ENCODE measurements at places on chromosomes 12 and 14.

- DNase-seq, result no peak
These were observed 3.3 kb upstream of the NAA25 start for GRCh38 chr12:112111931-112112330.

DNA sequence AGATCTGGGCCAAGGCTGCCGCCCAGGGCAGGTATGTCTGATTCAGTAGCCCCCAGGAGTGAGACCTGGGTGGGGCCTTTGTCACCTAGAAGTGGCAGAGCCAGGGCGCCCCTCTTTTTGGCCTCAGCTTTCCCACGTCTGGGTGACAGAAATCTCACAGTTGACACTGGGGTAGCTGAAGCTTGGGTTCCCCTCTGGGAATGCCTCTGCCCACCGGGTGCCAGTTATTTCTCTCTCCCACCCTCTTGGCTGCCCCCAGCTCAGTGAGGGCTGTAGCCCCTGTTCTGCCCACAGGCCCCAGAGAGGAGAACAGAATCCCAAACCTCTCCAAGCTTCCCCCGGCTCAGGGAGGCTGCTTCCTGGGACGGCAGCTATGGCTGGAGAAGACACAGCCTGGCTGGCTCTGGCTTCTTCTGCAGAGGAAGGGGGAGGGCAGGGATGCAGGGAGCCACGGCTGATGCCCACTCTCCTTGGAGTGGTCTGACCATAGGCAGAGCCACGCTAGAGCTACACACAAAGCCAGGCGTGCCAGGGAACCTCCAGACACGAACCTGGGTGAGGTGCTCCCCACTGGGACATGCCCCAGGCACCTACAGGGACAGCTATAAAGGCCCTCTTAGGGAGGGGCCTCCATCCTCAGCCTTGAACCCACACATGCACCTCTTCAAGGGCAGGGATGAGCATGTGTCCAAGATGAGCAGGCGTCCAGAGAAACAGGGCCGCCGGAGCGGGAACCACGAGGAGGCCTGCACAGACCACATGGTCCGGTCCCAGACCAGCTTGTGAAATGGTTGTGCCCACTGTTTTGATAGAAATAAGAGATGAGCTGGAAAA, 51.7 kb downstream of the BEGAIN start:
- no peak for DNase-seq

DNA sequence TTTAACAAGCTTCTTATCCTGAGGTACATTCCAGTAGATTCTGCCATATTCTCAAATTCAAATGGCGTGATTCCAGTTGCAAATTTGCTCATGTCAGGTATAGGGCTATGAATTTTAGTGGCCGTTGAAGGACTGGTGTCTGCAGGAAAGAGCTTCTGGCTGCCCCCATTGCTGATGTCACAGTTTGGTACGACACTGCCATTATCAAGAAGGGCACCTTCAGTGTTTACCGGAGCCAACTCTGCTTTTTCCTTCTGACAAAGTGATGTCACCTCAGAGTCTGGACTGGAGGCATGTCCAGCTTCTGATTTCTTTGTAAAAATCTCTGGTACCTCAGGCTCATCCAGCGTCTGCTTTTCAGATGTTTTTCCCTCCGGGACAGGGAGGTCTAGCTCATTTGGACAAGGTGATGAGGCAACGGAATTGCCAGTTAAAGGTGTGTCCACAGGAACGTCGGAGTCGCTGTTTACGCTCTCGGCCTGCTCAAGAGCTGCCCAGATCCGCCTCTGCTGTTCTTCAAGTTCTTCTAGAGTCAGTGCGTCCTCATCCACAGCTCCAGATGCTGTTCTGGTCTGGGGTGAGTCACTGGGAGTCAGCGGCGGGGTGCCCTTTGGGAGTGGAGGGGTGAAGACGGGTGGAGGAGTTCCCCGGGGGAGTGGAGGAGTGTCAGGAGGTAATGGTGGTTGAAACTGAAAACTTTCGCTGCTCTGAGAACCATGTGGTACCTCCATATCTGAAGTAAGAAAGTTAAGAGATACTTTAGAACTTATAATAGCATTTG, 27.0 kb downstream of the ZCCHC8 start:
- DNase-seq, result peak; percentile 64

- no peak for DNase-seq
These were observed 199.3 kb downstream of the ALG10B start for GRCh38 chr12:38515912-38516311.

DNA sequence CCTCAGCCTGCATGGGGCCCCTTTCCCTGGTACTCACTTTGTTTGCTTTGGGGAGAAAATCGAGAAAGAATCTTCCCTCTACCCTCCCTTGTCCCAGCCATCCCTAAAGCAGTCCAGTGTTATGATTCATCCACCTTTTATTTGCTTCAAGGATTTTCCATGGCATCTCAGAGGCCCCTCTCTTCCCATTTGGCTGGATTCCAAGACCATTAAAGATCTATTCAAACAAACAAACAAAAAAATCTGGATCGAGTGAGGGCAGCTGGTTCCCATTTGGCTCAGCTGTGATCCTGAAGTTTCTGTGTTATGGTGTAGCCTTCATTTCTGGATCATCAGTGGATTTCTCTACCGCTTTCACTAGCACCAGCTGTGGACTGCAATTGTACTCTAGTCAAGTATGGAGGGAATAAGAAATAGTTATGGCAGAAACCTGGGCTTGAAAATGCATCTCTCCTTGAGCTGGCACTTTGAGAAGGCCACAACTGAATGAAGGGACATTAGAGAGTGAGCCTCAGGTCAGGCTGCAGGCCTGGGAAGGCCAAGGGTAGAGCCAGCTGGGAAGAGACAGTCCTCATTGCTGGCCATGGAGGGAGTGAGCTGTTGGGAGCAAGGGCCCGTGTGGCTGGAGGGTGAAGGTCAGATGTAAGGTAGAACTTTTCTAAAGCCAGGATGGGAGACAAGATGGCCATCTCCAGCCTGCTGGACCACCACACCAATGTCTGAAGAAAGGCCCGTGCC, 13.7 kb downstream of the KRT71 start:
- DNase-seq, result peak; percentile 85

DNA sequence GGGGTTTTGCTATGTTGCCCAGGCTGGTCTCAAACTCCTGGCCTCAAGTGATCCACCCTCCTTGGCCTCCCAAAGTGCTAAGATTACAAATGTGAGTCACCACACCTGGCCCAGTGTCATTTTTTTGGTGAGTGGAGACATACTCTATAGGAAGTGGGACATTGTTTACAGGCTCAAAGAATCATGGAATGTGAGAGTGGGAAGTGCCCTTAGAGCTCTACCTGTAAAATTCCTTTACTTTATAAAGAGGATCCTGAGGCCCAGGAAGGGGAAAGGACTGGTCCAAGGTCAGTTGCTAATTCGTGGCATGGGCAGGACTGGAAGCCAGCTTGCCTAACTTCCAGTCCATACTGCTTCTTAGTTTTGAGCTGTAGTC, 8.7 kb upstream of the ADCK1 start:
- DNase-seq, result no peak

GRCh38 chr12:130835436-130835835, 3.6 kb downstream of the STX2 start:
- DNase-seq, result no peak

DNA sequence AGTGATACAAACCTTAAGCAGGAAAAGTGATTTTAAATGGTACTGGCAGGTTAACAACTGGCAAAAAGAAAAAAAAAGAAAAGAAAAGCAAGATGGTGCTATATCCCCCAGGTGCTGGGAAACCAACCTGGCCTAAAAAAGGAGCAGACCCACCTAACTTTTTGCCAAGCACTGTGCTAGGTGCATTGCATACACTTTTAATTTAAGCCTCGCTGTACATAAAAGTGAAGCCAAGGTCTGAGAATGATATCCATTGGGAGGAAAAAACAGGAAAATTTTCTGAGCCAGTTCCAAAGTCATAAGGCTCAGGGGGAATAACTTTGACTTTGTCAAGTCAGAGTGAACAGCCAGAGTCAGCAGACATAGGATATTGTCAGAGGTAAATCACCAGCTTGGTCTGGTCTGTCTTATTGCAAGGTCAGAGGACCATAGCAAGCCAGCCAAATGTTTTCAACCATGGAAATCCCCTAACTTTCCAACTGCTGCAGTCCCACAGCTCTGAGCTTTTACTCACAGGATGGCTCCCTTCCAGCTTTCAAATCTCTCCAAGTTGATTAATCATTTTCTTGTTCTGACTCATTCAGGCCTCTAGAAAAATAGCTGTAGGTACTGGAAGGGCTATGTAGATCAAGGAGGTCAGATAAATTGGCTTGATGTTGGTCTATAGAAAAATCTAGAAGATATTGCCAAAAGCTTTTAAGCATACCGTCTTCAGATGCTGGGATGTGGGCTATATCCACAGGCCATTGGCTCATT, 412.9 kb downstream of the RAD51B start:
- DNase-seq, result peak; percentile 100

- peak; percentile 67 for DNase-seq
These were observed 13.2 kb upstream of the MDM2 start for GRCh38 chr12:68794653-68795251.

- no peak for DNase-seq
These were observed 1.3 kb downstream of the ERP27 start for GRCh38 chr12:14937014-14937413.

DNA sequence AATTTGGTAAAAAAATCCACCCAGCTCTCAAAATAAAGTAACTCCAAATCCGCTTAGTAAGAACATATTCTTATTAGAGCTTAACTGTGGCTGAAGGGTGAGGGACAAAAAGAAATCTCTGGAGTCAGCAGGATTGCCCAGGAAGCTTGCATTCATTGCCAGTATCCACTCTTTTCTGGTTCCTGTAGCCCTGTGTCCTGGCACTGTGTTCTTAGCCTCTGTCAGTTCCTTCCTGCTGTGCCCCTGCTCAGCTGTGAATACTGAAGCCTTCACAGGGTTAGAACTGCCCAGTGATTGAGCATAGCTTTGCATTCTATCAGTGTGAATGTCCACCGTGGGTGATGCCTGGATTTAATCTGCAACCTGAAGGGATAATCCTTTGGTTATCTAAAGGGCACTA, 266.9 kb upstream of the PELI2 start:
- DNase-seq, result no peak

GRCh38 chr12:112381406-112381882, 787 bp downstream of the HECTD4 start:
- peak; percentile 51 for DNase-seq

- no peak for DNase-seq
These were observed 505.2 kb downstream of the RMST start for GRCh38 chr12:97967831-97968230.

DNA sequence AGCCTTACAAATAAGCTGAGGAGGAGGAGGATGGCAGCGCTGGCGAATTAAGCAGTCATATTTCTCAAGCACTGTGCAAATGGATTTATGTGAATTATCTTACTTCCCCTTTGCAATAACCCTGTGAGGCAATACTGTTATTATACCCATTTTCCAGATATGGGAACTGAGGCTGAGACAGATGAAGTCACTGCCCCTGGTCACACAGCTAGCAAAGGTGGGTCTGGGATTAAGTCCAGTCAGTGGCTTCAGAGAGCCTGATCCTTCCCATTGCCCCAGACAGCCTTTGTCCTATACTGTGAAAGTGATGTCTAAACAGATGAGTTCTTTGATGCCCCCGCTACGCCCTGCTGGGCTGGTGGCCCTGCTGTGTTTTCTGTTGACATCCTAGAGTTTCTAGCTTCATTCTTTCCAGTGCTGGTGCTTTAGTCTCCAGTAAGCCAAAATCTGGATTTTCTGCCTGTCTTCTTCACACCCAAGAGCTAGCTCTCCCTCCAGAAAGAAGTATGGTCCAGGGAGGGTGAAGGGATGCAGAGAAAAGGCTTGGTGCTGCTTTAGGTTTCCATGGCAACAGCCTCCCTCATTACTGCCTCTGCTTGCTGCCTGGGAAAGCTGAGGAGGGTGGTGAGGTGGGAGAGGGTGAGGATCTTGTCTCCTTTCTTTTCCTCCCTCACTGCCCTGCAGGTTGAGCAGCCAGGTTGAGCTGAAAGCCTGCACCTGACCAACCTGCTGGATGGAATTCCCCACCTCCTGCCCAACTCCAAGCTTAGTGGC, 30.7 kb downstream of the TMEM63C start:
- DNase-seq, result no peak

- DNase-seq, result peak; percentile 39
These were observed 2.3 kb downstream of the DGLUCY start for GRCh38 chr14:91115986-91116770.

DNA sequence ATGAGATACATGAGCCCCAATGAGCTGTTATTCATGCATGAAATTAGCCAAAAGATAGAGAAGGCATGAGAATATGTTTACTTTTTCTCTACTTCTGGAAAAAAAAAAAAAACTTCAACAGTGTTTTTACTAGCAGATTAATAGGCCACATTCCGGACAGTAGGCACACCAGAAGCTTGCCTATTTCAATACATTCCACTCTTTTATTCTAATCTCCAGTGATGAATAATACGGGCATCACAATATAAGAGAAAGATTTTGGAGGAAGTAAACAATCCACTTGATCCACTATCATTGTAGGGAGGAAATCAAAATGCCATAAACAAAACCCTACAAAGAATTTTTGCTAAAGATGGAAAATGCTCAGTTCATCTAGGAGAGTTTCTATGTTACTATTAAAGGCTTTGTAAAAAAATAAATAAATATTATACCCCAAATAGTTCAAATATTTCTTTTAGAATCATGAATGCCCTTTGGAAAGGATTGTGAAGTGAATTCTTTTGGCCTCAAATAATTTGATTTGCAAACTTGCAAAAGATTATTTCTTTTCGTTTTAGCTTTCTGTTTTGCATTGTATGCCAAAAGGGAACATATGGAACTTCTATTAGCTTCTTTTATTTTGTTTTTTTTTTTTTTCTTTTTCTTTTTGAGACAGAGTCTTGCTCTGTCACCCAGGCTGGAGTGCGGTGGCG, 232.6 kb downstream of the EPS8 start:
- peak; percentile 43 for DNase-seq

DNA sequence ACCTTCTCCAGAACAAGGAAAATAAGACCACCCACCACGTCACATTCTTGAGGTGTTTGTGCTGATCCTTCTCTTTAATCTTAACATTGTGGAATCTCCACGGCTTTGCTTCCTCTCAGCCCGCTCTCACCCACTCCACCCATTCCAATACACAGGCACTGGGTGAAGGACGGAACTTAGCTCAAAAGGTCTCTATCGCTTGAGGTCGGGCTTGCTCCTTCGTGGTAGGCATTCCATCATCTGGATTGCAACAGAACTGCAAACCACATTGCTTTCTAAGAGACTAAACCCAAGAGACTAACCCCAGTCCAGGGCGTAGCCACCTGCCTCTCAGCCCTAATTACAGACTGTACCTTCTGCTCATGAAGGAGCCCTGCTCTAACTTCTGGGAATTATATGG, 24.0 kb upstream of the MDM2 start:
- no peak for DNase-seq

GRCh38 chr12:113320401-113320800, 14.5 kb downstream of the SLC8B1 start:
- no peak for DNase-seq

- no peak for DNase-seq
These were observed 112.8 kb downstream of the DUSP6 start for GRCh38 chr12:89239534-89239933.

DNA sequence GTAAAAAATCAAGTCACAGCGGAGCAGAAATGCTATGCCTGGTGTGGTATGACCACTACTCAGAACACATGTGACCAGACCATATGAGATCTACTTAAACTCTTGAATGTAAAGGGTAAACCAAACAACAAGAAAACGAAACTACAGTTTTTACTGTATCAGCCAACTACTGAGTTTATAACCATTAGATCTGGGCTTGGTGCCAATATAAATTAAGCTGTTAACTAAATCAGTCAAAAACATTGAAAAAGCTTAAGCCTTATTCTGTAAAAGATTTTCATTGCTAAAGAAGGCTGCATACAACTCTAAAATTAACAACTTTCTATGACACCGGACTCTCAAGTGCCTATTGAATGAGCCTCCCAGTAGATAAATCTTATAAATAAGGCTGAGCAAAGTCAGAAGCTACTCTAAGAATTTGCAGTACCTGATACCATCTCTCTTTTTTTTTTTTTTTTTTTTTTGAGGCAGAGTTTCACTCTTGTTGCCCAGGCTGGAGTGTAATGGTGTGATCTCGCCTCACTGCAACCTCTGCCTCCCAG, 35.4 kb downstream of the SPTLC2 start:
- DNase-seq, result peak; percentile 69
